ENCODE measurements at places on chromosomes 3 and 15.

DNA sequence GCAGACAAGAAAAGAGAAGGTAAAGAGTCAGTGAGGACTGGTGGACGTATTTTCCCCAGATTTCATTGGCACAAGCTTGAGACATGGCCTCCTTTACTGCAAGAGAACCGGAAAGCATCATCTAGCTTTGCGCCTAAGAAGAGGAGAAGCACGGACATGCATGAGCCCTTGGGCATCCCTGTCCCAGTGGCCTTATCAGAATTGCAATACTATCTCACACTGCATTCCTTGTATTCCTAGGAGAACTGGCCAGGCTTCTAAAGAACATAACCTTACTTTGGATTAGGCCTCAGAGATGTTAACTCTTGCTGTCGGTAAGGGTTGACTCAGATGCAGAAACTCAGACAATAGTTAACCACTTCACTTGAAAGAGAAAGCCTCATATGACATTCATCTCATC is 229.5 kb upstream of the PRICKLE2 start:
- DNase-seq = no peak

DNA sequence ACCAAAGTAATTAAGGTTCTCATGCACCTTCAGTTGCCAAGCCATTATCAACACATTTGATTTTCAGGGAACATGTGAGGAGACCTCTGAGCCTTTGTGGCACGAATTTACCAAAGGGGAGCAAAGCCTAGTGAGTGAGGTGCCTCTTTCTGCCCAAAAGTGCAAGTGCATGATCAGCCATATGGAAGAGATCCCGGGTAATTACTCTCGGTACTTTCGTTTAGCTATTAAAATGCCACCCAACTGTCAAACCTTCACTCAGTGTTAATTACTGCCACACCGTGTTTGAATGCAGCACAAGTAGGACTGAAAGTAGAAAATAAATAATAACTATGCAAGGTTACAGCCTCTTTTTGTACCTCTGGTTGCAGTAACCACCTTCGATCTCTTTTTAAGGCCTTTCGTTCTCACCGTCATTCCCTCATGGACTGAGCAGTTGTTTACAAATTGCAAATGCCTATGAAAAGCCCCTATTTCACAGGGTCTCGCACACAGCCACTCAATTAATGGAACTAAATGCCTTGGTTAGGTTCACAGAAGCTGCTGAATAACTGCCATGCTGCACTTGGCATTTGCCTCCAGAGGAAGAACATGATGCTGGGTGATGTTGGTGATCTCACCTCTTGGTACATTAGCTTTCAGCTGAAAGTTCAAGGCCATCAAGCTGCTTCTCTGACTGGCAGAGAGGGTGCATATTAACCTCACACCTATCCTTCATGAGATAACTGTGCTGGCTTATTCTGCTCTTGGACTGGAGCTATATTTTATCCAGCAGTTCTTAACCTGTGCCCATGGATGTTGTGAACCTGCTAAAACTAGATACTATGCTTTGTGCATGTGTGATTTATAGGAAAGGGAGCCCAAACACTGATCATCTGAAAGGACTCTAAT is 69.9 kb downstream of the TNIK start:
- no peak for DNase-seq

DNA sequence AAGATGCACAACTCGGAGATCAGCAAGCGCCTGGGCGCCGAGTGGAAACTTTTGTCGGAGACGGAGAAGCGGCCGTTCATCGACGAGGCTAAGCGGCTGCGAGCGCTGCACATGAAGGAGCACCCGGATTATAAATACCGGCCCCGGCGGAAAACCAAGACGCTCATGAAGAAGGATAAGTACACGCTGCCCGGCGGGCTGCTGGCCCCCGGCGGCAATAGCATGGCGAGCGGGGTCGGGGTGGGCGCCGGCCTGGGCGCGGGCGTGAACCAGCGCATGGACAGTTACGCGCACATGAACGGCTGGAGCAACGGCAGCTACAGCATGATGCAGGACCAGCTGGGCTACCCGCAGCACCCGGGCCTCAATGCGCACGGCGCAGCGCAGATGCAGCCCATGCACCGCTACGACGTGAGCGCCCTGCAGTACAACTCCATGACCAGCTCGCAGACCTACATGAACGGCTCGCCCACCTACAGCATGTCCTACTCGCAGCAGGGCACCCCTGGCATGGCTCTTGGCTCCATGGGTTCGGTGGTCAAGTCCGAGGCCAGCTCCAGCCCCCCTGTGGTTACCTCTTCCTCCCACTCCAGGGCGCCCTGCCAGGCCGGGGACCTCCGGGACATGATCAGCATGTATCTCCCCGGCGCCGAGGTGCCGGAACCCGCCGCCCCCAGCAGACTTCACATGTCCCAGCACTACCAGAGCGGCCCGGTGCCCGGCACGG is 991 bp downstream of the SOX2 start:
- peak; percentile 55 for DNase-seq

DNA sequence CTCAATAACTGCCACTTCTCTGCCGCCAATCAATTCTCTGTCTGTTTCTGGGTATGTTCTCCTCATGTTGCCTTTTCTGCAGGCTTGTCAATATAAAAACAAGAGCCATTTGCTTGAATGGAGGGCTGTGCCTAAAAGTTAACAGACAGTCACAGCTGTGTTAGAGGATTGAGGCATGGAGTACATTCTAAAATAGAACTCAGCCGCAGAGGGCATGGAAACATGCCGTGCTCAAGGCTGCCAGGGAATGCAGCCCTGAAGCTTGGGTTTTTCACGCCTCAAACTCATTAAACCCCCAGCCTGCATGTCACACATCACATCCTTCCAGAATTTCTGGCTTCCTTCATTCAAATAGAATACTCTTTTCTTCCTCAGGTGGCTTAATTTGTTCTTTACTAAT is 166.6 kb downstream of the TPRG1 start:
- no peak for DNase-seq

GRCh38 chr3:149448331-149448831 is 26.1 kb upstream of the TM4SF4 start:
- peak; percentile 61 for DNase-seq

- DNase-seq = no peak
Measured at GRCh38 chr15:55800216-55800615, 57.3 kb upstream of the PRTG start.
